Activated naive CD4-positive, alpha-beta T cell treated with Interleukin-2 at 50 U/mL for 16 hours (primary cell): ENCODE measurements at places on chromosomes 4 and X.

GRCh38 chrX:134764202-134764785 is 106.0 kb upstream of the PLAC1 start:
- DNase-seq = no peak

- DNase-seq = no peak
Observed at GRCh38 chr4:38904090-38904666, 36.6 kb downstream of the FAM114A1 start.

GRCh38 chr4:89765528-89765927 is 71.4 kb downstream of the SNCA start:
- no peak for DNase-seq

DNA sequence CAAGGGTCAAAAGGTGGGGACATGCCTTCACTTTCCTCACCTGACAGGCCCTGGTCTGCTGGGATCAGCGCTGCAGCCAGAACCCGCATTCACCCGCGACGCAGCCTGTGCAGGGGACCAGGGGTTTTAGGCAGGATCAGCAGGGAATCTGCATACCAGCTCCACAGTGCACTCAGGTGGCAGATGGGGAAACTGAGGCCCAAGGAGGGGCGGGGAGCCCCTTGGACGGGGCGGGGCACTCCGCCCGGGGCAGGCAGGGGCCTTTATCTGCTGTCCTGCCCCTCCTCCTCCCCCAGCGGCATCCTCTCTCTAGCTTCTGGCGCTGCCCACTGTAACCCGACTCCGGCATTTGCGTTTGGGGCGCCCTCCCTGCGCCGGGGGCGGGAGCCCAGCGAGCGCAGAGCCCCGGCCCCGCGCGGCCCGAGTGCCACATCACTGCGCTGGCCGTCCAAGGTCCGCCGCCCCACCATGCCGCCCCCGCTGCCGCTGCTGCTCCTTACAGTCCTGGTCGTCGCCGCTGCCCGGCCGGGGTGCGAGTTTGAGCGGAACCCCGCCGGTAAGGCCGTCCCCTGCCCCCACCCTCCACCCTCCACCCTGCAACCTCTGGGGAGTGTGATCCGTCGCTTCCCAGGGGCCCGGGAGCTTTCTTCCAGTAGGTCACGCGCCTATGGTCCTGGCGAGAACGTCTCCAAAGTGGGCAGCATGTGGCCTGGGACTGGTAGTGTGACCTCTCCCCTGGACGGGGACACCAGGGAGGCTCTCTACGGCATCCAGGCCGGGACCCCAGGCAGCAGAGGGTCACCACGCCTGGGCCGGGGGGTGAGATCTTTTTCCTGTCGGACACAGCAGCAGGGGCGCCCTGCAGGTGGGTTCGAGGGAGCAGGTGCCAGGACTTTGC is at the start of gene CPZ:
Gene CPZ, plus strand, starts transcription at position 400 of the 898 bp plus-strand sequence. Its CDS starts 69 bp downstream, at position 469.
- DNase-seq = no peak

DNA sequence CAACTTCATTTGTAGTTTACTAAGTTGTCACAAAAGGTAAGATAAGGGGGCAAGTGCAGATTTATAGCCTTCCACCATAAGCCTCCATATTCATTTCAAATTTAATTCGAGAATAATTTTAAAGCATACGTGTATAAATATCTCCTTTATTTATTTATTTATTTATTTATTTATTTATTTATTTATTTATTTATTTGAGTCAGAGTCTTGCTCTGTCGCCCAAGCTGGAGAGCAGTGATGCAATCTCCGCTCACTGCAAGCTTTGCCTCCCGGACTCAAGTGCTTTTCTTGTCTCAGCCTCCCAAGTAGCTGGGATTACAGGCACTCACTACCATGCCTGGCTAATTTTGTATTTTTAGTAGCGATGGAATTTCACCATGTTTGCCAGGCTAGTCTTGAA is 523.4 kb downstream of the FAT4 start:
- DNase-seq = no peak

GRCh38 chrX:45710081-45710801 is 509.6 kb upstream of the DIPK2B start:
- peak; percentile 65 for DNase-seq

- DNase-seq = no peak
Observed at GRCh38 chr4:88802138-88802537, 104.5 kb upstream of the NAP1L5 start.

- DNase-seq = no peak
Observed at GRCh38 chr4:188221090-188221489, 81.8 kb downstream of the TRIML1 start.

DNA sequence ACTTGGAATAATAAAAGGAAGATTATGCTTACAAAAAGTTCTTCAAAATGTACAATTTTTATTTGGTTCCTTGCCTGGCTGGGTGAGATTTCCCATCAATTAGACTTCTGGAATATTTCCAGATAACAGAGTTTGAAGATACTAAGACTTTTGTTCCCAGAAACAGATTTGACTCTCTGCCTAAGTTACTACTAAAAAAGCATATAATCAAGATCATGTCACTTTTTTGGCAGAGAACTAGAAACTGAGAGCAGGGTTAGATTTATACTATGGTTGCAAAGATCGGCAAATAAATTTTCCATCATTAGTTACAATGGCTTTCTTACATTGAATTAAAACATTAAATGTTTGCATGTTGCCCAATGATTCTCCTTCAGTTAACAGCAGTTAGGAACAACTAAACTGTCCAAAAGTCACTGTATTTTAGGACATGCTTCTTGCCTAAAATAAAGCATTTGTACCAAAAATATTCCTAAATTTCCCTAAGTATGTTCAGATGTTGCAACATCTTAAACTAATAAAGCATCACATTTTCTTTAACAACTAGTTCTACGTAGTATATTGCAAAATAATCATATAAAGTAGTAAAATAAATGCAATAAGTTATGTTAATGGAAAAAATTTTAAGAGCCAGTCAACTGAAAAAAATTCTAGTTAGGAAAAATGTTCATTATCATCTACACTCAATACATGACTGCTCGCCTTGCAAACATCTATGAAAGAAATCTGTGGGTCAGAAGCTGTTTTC is 73.0 kb downstream of the SEC24D start:
- no peak for DNase-seq

- DNase-seq = peak; percentile 50
Observed at GRCh38 chrX:20530406-20530921, 263.8 kb upstream of the RPS6KA3 start.

DNA sequence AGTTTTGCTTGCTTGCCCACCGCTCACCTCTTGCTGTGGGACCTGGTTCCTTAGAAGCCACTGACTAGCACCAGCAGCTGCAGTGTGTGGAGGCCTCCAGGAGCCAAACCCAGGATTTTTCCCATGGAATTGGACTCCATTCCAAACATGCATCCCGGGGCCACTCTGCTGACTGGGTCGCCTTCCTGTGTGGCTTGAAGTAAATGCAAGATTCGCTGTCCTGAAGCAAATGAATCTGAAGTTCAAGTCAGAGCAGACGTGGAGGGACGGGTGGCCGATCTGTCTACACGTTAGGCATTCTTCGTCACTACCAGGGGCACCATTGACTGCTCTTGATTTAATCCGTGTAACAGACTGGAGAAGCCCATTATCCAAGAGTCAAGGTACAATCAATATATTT is 109.0 kb downstream of the SHOX start:
- no peak for DNase-seq
